Activated gamma-delta T cell (primary cell): ENCODE measurements at places on chromosomes 7 and 10.

- no peak for DNase-seq
Measured at GRCh38 chr10:79131836-79132631, 63.3 kb downstream of the ZMIZ1 start.

- no peak for DNase-seq
Measured at GRCh38 chr7:23696916-23697441, 13.0 kb upstream of the STK31 start.

- DNase-seq: no peak
Measured at GRCh38 chr10:58757352-58758065, 244.8 kb downstream of the BICC1 start.

- DNase-seq: no peak
Measured at GRCh38 chr7:27435461-27435860, 192.9 kb downstream of the EVX1 start.

GRCh38 chr10:110368556-110368955 lies 63.8 kb upstream of the SMNDC1 start:
- DNase-seq: no peak

DNA sequence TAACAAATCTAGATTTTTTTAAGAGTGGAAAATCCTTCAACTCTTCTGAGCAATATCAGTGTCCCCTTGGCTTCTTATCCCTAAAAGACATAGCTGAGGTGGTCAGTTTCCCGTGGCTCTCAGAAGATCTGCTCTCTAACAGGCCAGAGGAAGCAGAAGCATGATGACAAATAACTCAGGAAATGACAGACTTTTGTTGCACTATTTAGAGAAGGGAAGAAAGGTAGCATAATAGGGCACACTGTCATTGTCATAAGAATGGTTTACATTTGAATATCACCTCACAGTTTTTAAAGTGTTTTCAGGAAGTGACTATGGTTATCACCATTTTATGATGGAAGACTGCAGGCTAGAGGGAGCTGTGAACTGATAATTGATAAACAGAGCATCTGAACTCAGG lies 33.6 kb upstream of the RAPGEF5 start:
- no peak for DNase-seq

DNA sequence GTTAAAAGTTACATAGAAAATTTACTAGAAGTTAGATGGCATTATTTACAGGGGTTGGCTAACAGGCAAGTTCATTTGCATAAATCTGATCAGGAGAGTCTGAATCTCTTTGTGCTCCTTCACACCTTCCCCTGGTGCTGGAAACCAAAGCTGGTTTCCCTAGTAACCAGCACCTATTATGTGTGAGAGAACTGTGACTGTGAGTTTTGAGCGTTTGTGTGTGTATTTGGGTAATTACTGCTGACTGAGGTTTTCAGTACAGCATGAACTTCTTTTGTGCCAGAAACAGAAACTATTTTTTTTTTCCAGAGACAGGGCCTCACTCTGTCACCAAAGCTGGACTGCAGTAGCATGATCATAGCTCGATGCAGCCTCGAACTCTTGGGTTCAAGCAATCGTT lies 10.3 kb upstream of the IFIT1B start:
- no peak for DNase-seq

- DNase-seq: no peak
Measured at GRCh38 chr7:149822353-149822943, 15.7 kb upstream of the ZNF862 start.

GRCh38 chr10:45034301-45034700 lies 33.6 kb downstream of the ZNF22 start:
- no peak for DNase-seq

DNA sequence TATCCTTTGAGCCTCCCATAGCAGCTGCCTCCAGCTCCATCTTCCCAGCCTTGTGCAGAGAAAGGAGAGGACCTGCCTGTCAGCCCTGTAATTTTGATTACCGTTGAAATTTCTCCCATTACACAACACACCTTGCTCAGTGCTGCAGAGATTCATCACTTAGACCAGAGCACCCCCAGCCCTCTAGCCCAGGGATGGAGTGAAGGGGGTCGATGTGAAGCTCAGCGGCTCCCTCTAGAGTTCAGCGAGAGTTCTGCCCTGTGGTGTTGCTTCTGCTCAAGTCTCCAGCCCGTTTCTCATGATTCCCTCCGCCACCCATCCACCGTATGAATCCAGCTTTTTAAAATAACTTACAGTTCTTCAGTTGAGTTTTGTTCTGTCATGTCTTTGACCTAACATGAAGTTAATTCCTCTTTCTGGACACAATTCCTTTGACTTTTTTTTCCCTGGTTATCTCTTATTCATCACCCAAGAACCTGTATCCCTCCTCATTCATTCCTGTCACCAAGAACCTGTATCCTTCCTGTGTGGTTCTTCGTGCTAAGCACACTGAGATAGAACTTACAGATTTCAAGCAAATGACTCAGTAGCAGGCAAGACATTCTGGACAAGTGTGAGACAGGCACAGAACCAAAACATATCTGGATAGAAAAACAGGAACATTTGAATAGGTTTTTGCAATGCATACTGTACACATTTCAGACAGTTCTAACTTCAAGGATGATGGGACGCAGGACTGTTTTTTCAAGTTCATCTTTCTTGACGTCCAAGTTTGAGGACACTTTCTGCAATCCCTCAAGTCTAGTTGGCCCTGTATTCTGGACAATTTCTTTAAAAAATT lies 35.0 kb upstream of the ZNF32 start:
- no peak for DNase-seq

- DNase-seq: no peak
Measured at GRCh38 chr10:117047947-117048346, 43.0 kb upstream of the SHTN1 start.

DNA sequence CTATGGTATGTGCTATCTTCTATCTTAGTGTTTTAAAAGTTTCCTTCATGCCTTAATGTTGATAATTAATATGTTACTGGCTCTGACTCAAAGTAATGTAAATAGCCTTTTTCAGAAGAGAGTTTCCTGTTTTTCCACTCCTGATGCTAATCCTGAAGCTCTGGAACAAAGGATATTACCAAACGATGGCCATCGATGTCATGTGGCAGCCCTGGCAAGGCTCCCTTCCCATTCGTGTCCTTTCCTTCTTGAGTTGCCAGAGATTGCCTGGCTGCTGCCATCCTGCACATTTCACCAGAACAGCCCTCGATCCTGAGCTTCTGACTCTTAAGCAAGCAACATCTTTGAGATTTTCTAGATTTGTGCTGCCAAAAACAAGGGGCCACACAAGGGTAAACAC lies 46.0 kb downstream of the RNF133 start:
- DNase-seq: no peak

- no peak for DNase-seq
Measured at GRCh38 chr7:121620206-121620605, 224.1 kb upstream of the FAM3C start.

DNA sequence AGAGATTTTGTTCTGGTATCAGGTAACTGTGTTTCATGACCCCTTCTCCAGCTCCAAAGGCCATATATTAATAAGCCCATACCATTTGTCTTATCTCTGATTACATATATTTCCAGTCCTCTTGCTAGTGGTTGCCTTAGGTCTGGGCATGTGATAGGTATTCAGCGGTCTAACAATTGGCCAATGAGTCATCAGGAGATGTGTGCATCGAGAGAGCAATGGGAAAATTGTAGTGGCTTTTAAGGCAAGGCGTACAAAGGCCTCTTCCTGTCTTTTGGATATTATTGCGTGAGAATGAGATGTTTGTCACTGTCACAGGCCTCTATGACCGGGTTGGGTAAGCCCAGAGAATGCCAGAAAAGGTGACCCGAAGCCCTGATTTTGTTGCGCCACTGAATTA lies 38.6 kb upstream of the SFRP5 start:
- DNase-seq: no peak

- DNase-seq: no peak
Measured at GRCh38 chr10:4450981-4451908, 374.8 kb upstream of the AKR1E2 start.

- no peak for DNase-seq
Measured at GRCh38 chr7:30249986-30250774, 34.2 kb upstream of the ZNRF2 start.

DNA sequence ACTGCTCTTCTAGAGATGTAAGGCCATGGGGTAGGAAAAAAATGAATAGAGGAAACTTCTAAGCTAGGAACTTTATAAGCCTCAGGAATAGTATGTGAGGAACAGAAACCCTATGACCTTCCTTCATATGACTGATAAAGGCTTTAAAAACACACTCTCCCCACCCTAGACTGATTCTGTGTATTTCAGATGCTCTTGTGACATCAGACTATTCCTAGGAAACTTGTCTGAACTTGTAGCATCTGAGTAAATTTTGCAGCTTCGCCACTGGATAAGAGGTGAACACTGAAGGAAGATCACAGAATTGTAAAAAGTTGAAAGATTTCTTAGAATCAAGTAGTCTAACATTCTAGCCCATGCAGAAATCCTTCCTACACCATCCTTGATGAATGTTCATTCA lies 31.0 kb upstream of the CBLL1 start:
- no peak for DNase-seq

GRCh38 chr7:144036302-144036885 lies 12.4 kb upstream of the OR2A5 start:
- no peak for DNase-seq

DNA sequence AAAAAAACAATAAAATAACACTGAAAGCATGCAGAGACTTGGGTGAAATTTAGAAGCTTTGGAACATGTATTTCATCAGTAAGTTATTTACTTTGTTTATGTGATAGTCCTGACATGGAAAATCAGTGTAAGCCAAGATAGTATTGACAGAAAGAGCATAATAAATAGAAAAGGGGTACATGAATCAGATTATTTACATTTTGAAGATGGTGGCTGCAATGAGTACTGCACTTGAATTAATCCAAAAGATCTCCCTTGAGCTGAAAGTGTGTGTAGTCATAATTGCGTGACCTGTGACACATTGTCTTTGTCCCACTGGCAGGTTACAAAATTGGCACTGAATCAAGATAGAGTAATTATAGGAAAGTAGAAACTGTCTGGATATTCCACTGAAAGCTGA lies 562.9 kb downstream of the GFRA1 start:
- DNase-seq: no peak

- DNase-seq: no peak
Measured at GRCh38 chr10:30596013-30596412, 33.5 kb downstream of the LYZL2 start.
